ENCODE measurements at places on chromosomes 13 and 19.

GRCh38 chr13:41501281-41501680, 43.9 kb downstream of the RGCC start:
- DNase-seq, result no peak
- peaks cover 65% of the 10 kb centered on the region for H3K4me1 ChIP-seq
- no peak overlapping the region for H3K27ac ChIP-seq
- no peak overlapping the region for H3K4me3 ChIP-seq
- no peaks in the 10 kb centered on the region for H3K27me3 ChIP-seq

- H3K4me1 ChIP-seq, result no peaks in the 10 kb centered on the region
- no peak for DNase-seq
- peaks cover 25% of the 10 kb centered on the region for H3K27me3 ChIP-seq
- no peak overlapping the region for H3K27ac ChIP-seq
- H3K36me3 ChIP-seq, result no peaks in the 10 kb centered on the region
- H3K4me3 ChIP-seq, result no peak overlapping the region
Observed at GRCh38 chr13:97058391-97058790, 64.1 kb upstream of the OXGR1 start.

- no peaks in the 10 kb centered on the region for H3K36me3 ChIP-seq
- peaks cover 12% of the 10 kb centered on the region for H3K4me1 ChIP-seq
- no peaks in the 10 kb centered on the region for H3K27me3 ChIP-seq
Observed at GRCh38 chr13:30305456-30305970, 1.8 kb downstream of the KATNAL1 start.

DNA sequence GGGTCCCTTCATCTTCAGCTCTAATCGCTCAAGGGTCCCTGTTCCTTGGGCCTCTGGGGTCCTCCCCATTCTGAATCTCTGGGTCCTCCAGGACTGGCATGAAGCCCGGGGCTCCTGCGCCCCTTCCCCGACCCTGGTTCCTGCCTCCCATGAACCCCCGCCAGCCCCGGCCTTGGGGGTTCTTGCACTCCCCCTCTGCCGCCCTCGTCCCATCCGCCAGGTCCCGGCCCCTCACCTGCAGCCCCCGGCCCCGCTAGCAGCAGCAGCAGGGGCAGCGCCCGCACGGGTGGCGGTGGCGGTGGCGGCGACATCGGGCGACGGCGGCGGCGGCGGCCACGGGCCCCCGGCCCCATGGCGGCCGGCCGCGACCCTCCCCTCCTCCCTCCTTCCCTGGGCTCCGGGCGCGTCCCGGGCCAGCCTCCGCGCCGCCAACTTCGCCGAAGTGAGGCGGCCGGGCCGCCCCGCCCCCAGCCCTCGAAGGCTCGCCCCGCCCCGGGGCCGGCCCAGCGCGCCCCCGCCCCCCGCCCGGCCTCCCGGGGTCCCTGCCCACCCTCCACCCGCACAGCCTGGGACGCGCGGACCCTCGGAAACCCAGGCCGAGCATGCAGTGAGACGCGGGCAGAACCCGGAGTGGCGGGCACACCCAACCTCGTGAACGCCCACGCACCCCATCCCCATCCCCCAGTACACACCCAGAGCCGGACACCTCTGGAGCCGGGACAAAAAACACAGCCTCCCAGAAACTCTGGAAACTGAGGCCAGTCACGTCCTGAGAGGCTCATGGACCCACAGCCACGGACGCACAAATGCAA, at the start of gene NOTCH3:
Gene NOTCH3 (minus strand): TSS at position 443 of the 812 bp plus-strand sequence. CDS start 90 bp downstream, at position 353.
- H3K27ac ChIP-seq, result no peak within 1 kb of the TSS
- no peak within 1 kb of the TSS for H3K4me3 ChIP-seq
- H3K27me3 ChIP-seq, result peaks cover 60% of the 10 kb centered on the region
- no peaks in the 10 kb centered on the region for H3K36me3 ChIP-seq

GRCh38 chr13:97239306-97239705, 17.2 kb downstream of the MBNL2 start:
- no peaks in the 10 kb centered on the region for H3K27me3 ChIP-seq
- H3K36me3 ChIP-seq, result peaks cover 23% of the 10 kb centered on the region
- no peak overlapping the region for H3K4me3 ChIP-seq
- H3K4me1 ChIP-seq, result peaks cover 49% of the 10 kb centered on the region
- no peak overlapping the region for H3K27ac ChIP-seq

- DNase-seq, result no peak
- H3K36me3 ChIP-seq, result peaks cover 69% of the 10 kb centered on the region
- no peaks in the 10 kb centered on the region for H3K27me3 ChIP-seq
- H3K27ac ChIP-seq, result peak overlapping the region; percentile 91
- peaks cover 90% of the 10 kb centered on the region for H3K4me1 ChIP-seq
Observed at GRCh38 chr19:41868120-41868988, 8.3 kb downstream of the RPS19 start.

GRCh38 chr13:26075498-26075897, 23.7 kb upstream of the SHISA2 start:
- no peaks in the 10 kb centered on the region for H3K36me3 ChIP-seq
- no peak overlapping the region for H3K27ac ChIP-seq
- no peak overlapping the region for H3K4me3 ChIP-seq
- H3K27me3 ChIP-seq, result peaks cover 36% of the 10 kb centered on the region
- DNase-seq, result no peak

DNA sequence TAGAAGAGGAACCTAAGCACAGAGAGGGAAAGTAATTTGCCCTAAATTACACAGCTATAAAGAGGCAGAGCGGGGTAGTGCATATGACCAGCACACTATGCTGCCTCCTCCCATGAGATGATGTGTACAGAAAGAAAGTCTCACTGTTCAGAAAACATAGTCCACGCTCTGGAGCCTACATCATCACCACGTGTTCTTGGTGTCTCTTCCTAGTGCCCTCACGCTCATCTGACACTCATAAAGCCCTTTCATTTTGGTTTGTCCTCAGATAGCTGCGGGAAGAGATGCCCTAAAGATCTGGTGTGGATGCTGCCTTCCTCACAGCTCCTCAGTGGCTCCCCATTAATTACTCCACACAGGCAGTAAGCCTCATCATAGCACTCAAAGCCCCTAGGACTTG, 27.4 kb upstream of the SIAH3 start:
- H3K36me3 ChIP-seq, result no peaks in the 10 kb centered on the region
- no peak overlapping the region for H3K4me3 ChIP-seq
- no peak overlapping the region for H3K27ac ChIP-seq
- no peak for DNase-seq
- peaks cover 2% of the 10 kb centered on the region for H3K4me1 ChIP-seq

DNA sequence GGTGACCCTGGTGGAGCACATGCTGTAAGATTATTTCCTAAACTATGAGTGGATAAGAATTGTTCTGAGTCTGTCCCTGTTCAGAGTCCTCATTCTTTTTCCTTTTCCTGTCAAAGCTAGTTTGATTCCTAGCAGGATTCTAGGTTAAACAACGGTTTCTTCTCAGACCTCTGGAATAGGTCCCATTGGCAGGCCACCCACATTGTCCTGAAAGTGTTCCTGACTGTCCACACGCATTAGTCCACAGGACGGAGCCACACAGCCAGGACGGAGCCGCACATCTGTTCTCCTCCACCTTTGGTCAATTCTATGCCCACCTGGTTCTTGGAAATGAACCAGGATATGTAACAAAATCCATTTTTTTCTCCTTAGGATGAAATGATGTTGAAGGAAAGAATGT, 46.1 kb downstream of the ANKRD10 start:
- H3K27me3 ChIP-seq, result peaks cover 54% of the 10 kb centered on the region
- no peaks in the 10 kb centered on the region for H3K4me1 ChIP-seq
- H3K36me3 ChIP-seq, result no peaks in the 10 kb centered on the region
- H3K27ac ChIP-seq, result no peak overlapping the region

- H3K36me3 ChIP-seq, result no peaks in the 10 kb centered on the region
- H3K4me3 ChIP-seq, result no peak overlapping the region
- no peaks in the 10 kb centered on the region for H3K27me3 ChIP-seq
- no peaks in the 10 kb centered on the region for H3K4me1 ChIP-seq
- no peak for DNase-seq
- H3K27ac ChIP-seq, result no peak overlapping the region
Observed at GRCh38 chr13:48644141-48644540, 9.6 kb upstream of the CYSLTR2 start.

- H3K4me3 ChIP-seq, result no peak overlapping the region
- no peak overlapping the region for H3K27ac ChIP-seq
- no peak for DNase-seq
- no peaks in the 10 kb centered on the region for H3K27me3 ChIP-seq
- peaks cover 3% of the 10 kb centered on the region for H3K36me3 ChIP-seq
Observed at GRCh38 chr13:59856281-59856810, 307.4 kb downstream of the DIAPH3 start.

- H3K27ac ChIP-seq, result no peak overlapping the region
- H3K4me3 ChIP-seq, result no peak overlapping the region
- peak; percentile 18 for DNase-seq
- H3K27me3 ChIP-seq, result no peaks in the 10 kb centered on the region
- peaks cover 10% of the 10 kb centered on the region for H3K4me1 ChIP-seq
- H3K36me3 ChIP-seq, result no peaks in the 10 kb centered on the region
Observed at GRCh38 chr13:99151516-99151915, 49.1 kb upstream of the UBAC2 start.

DNA sequence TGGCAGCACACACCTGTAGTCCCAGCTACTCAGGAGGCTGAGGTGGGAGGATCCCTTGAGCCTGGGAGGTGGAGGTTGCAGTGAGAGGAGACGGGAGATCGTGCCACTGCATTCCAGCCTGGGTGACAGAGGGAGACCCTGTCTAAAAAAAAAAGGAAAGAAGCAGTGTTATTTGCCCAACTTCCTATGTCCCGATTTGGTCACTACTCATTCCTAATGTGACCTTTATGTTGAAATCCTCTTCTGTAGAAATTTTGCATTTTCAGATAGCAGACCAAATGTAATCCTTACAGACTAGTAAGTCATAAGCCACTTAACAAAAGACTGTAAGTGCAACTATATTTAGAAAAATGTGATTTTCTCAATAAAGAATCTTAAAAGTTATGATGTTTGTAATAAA, 18.2 kb upstream of the STK24 start:
- peaks cover 3% of the 10 kb centered on the region for H3K36me3 ChIP-seq
- peaks cover 14% of the 10 kb centered on the region for H3K4me1 ChIP-seq
- no peak for DNase-seq
- H3K27me3 ChIP-seq, result no peaks in the 10 kb centered on the region

All from activated naive CD8-positive, alpha-beta T cell treated with anti-CD3 and anti-CD28 coated beads for 36 hours (primary cell).